Karpas-422 (cell line): ENCODE measurements at places on chromosomes 3 and 15.

GRCh38 chr3:172549144-172549543, 25.9 kb upstream of the TNFSF10 start:
- DNase-seq, result no peak

DNA sequence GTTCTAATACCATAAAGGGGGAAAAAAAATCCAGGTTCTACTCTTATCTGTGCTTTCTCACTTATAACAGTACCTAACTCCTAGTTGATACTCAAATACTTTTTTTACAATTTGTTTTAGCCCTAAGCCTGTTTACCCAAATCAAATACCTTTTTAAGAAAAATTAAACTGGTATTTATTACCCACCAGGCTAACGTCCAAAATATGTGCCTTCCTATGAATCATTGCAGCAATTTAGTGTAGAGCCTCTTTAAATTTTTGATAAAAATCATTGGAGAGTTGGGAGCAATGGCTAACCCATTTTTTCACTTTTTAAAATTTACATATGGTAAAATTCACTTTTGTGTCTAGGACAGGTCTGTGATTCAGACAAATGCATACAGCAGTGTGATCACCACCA, 27.9 kb downstream of the FILIP1L start:
- DNase-seq, result no peak

DNA sequence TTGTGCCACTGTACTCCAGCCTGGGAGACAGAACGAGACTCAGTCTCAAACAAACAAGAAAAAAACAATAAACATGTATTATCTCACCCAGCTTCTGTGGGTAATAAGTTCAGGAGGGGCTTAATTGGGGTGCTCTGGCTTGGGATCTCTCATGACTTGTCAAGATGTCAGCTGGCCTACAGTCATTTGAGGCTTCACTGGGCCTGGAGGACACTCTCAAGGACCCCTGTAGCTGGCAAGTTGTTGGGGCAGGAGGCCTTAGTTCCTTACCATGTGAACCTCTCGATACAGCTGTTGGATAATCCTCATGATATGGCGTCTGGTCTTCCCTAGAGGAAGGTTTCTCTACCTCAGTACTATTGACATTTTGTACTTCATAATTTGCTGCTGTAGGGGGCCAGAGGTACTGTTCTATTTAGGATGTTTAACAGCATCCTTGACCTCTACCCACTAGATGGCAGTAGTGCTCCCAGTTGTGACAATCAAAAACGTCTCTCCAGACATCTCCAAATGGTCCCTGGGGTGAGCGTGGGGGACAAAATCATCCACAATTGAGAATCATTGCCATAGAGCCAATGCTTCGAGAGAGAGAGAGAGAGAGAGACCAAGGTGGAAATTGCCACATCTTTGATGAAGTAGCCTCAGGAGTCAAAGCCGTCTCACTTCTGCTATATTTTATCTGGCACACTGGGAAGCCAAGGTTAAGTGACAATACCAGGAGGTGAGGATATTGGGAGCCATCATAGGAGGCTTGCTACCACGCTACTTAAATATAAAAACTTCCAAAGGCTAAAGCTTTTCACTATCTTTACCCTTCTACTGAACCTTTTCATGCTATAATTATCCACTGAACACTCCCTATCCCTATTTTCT, 23.9 kb upstream of the SLTM start:
- DNase-seq, result peak; percentile 93

DNA sequence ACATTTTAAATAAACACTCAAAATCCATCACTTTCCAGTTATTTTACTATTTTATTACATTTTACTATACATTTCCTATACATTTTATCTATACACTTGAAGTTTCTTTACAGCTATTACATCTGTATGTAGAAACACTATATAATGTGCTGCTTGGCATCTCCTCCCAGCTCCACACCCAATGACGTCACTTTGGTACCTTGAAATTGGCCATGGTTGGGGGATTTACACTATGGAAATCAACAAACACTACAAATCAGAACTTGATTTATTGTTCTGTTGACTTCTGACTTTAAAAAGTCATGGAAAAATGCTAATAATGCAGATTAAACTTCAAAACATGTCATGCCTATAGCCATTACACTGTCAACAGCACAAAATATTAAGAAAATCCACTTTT, 48.9 kb upstream of the STT3B start:
- no peak for DNase-seq

DNA sequence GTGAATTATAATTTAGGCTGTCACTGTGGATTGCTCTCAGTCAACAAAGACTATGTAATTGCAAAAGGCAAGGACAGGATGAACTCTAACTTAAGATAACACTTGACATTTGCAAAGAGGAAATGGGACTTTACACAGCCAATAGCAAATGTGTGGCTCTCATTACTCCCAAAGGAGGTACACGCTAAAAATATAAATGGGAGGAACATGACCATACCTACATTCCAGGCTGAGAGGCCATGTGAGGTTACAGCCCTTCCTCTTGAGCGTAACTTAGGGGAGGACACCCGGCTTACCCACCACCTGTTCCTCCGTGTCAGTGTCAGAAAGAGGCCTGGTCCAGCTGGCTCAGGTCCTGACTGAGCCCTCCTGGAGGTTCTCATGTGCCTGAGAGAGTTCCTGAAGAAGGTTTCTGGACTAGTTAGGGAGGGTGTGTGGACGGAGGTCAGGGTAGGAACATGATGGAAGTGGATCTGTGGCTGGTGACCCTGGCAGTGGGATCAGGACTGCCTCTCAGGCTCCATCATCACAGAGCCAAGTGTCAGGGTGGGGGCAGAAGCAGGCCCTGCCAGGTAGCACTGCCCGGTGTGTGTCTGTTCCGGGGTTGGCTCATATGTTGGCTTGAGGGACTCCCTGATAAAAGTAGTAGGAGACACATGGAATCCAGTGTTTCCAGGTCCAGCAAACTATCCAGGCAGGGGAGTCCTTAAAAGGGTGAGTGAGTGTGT, 7.9 kb downstream of the POPDC2 start:
- no peak for DNase-seq

DNA sequence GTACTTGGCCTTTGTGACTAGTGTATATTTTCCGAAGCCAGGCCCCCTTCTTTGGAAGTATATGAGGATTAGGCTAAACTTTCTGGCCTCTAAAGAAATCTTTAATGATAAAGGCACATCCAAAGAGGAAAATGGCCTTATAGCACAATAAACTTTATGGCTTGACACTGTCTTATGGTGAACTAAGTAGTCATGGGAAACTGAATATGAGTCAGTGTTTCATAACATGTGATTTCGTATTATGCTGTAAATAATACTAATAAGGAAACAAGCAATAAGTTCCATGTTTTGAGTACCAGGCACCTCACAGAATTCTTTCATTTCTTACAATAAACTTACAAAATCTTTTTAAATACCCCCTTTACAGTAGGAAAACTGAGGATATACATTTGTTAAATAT, 8.2 kb downstream of the ZPLD1 start:
- DNase-seq, result no peak

DNA sequence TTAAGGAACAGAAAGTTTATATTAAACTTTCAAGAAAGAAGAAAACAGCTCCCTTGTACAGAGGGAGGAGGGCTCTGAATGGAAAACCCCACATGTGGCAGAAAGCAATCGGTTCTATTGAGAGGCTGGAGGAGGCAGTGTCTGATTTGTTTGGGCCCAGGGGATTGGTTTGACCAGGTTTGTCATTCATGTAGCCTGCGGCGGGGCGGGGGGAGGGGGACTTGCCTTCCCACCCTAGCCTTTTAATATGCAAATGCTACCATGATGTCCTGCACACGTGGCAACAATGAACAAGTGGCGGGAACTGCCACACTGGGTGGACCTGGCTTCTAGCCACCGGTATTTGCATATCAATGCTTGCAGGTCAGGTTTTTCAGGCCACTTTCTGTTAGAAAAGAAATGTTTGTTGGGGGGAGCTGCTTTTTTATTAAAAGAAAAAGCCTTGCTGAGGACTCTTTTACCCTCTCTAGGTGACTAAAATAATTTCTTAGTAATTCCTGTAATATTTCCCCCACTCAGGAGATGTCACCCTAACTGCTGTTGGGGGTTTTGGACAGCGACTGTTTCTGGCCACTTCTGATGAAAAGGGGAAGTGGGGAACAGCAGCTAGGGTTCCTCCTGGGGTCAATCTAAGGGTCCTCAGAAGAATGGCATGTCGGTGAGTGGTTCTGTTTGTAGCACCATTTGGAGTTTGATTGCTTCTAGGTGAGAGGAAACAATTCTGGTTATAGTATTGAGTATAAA, 691.2 kb downstream of the TBL1XR1 start:
- DNase-seq, result no peak

DNA sequence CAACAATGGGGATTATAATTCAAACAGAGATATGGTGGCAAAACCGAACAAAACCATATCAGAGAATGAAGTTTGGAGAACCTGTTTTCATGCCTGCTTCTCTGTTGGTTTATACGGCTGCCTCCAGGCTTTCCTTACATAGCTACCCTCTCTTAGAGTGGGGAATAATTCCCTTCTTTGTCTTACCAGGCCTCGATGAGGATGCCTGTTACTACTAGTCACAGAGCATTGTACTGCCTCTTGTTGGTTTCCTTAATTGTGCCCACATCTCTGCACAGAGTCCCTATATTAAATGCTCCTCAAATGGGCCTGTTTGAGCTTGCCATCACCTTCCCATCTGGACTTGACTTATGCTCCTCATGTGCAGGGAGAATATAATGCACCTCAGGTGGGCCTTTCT, 92.9 kb downstream of the NCEH1 start:
- DNase-seq, result no peak

- DNase-seq, result no peak
Observed at GRCh38 chr15:74374648-74375302, 7.3 kb upstream of the CYP11A1 start.

GRCh38 chr15:31499953-31500765, 173.5 kb downstream of the KLF13 start:
- DNase-seq, result no peak

DNA sequence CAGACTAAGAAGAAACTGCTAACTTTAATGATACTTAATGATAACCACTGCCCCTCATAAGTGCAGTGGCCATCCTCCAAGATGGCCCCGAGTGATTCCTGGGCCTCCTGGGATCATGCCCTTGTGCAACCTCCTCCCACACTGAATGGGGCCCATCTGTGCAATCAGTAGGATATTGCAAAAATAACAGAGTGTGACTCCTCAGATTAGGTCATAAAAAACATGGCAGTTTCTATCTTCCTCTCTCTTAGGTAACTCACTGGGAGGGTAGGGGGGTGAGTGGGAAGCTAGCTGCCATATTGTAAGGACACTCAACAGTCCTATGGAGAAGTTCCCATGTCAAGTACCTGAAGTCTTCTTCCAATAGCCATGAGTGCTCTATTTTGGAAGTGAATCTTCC, 173.0 kb downstream of the SHQ1 start:
- no peak for DNase-seq

DNA sequence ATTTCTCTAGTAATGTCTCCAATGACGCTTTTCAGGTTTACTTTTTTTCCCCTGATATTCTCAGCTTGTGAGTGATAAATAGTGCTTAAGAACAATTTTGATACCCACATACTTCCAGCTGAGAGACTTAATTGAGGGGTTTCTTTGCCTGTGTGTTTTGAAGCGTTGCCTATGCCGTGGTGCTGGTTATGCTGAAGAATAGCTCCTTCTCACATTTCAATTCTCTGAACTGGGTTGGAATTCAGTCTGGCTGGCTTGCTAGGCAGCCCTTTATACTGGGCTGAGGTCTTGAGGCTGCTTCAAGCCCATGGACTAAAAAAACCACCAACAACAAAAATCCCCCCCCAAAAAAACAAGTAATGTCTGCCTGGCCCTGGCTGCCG, 87.4 kb downstream of the CHST2 start:
- no peak for DNase-seq
